ENCODE measurements at places on chromosomes 6 and 20.

DNA sequence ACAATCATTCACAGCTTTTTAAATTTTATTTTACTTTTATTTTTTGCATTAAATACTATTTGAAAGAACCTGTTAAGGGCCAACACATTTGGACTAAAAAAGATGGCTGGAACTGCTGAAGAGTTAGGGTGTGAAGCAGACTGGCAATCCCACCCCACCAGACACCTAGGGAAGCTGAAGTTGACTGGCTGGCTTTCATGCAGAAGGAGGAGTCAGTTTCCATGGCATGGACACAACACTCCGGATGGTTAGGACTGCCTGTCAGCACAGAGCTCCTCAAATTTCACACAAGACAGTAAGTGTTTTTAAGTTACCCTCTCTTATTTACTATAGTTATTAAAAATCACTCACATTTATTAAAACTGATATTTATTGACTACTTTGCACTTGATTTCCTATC lies at the start of gene ANKRD66:
Gene ANKRD66, plus strand, starts transcription at position 238 of the 400 bp plus-strand sequence. CDS start 5,016 bp downstream, outside the sequence.
- DNase-seq: no peak

DNA sequence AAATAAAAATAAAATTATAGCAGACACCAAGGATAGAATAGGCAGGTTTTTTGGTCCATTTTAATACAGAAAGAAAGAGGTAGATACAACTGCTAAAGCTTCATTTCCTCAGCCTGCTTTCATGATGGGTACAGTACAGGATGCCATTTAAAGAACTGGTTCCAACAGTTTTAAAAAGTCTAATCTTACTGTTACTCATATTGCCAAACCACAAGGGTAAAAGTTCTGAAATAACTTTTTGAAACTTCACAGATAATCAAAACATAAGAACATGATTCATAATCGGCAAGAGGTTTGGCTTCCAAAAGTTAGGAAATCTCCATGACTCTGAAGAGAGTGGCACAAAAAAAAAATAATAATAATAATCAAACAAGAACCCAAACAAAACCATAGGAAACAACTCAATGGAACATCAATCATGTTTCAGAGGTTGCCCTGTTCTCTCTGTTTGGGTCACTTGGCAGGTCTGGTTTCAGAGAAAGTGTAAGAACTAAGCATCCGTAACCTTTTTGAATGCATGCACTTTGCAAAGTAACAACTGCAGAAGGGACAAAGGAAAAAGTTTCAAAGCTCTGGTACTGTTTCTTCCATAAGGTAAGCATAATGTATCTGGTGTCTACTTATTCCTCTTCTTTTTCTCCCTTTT lies 79.7 kb downstream of the SMLR1 start:
- peak; percentile 22 for DNase-seq

DNA sequence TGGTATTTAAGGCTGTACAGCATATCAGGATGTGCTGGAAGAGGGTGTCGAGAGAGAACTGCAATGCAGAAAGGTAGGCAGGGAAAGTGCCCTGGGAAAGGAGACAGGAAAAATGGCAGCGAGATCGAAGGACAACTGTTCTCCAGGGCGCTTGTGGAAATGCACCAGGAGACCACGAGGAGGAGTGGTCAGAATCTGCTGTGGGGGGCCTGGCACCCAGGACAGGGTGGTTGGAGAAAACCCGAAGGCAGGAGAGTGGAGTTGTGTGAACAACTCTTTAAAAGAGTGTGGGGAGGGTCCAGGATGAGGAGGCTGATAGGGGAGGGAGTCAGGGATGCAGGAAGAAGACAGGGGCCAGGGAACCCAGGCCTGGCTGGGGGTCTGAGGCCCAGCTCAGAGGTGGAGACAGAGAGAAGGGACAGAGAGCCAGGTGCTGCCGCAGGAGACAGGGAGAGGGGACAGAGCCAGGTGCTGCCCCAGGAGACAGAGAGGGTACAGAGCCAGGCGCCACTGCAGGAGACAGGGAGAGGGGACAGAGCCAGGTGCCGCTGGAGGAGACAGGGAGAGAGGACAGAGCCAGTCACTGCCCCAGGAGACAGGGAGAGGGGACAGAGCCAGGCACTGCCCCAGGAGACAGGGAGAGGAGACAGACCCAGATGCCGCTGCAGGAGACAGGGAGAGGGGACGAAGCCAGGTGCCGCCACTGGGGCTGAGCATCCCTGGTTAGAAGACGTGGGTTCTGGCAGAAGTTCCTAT lies 9.3 kb downstream of the SLC22A1 start:
- no peak for DNase-seq

DNA sequence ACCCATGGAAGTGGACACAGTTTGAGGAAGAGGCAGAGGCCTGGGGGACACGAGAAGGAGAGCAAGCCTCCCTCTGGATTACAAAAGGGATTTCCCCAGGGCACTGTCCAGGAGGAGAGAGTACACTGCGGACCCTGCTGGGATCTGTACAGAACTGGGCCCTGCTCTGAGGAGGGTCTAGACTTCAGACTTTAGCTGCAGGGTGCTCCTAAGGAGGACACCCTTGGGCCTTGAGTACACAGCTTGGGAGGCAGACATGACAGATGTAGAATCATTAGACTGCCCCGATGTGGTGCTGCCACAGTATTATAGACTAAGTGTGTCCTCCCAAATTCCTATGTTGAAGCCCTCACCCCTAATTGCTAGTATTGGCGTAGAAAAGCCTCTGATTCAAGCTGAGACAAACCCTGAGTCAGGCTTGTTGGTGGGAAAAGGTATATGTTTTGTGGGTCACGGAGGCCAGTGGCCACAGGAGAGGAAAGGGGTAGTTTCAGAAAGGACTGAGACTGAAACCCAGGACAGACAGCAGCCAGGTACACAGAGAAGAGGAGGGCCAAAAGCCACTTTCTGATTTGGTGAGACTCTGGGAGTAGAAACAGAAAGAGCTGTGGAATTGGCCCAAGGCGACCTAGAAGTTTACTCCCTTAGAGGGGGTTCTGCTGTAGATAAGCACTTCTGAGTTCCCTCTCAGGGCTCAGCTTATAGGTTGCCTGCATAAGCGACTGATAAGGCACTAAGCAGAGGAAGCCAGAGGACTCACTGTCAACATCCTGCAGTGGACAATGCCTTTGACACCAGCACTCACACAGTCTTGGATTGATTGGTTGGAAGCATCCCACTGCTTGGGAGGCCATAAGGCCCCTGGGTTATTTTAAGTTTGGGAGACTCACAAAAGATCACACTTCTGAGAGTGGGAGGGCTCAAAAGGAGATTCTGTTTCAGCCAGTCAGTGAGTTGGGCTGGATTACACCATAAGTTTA lies 16.5 kb upstream of the SH3BGRL2 start:
- no peak for DNase-seq

DNA sequence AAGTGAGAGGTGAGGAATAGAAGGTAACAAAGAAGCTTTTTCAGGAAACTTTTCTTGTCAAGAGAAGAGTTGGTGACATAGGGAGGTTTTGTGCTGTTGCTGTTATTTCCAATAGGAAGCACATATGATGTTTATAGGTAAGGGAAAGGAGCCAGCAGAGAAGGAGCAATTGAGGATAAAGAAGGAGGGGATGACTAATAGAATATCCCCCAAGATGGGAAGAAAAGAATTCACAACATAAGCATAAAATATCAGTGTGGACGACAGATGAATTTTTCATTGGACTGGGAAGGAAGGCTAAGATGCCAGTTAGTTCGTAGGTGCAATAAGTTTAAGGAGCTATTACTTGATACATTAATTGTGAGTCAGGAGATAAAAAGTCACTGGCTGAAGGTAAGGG lies 8.5 kb upstream of the BEND6 start:
- no peak for DNase-seq

Measured in RPMI7951 (cell line).